ENCODE measurements at places on chromosomes 7 and 10.

- DNase-seq = no peak
Measured at GRCh38 chr10:63666836-63667383, 145.7 kb downstream of the REEP3 start.

DNA sequence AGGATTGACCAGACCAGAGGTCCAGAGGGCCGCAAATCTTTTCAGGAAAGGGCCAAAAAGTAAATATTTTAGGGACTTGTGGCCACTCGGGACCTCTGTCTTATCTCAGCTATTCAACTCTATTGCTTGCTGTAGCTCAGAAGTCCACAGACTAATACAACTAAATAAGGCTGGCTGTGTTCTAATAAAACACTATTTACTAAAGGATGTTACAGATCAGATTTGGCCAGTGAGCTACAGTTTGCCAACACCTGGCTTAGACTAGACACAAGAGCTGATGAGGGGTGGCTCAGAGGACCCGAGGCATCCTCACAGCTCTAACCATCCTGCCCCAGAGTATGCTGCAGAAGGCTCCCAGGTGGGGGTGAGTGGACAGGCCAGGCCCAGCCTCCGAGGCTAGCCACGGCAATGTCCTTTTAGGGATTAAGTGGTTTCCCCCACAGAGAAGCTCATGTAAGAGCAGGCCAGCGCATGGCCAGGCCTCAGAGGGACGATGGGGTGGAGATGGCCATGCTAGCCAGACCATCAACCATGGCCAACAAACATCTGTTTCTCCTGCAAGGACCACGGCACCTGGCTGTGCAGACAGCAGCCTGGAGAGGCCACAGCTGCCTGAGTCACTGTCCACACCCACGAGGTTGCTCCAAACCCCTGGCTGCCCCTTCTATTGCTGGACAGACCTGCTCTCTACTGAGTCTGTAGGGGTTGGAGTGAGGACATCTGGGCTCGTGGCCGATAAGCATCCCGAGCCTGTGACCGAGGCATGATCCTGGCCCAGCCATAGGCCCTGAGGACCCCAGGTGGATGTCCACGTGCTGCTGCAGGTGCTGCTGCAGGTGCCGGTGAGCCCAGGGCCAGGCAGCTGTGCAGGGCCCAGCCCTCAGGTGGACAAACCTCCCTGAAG, 76.5 kb downstream of the AFAP1L2 start:
- DNase-seq = no peak

DNA sequence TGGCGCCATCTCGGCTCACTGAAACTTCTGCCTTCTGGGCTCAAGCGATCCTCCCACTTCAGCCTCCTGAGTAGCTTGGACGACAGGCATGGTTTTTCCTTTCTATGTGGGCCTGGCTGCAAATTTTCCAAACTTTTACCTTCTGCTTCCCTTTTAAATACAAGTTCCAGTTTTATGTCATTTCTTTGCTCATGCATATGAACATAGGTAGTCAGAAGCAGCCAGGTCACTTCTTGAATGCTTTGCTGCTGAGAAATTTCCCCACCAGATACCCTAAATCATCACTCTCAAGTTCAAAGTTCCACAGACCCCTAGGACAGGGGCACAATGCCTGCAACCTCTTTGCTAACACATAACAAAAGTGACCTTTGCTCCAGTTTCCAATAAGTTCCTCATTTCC, 21.6 kb upstream of the RPEL1 start:
- no peak for DNase-seq

- DNase-seq = no peak
Measured at GRCh38 chr10:89809766-89810165, 108.4 kb downstream of the KIF20B start.

DNA sequence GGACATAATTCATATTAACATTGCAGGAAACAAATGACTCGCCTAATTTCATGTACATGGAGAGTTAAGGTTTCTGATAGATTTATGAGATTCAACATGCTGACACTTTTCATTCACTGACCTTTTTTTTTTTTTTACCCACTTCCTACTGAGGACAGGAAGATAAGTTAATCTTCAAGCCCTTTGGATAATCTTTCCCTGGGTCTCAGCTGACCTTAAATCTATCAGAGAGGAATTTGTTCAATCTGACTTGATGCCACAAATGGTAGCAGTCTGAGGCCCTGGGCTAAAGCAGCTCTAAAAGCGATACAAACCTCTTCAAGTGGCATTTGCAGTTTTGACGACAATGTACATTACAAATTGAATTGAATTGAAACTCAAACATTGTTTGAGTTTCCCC, 493.3 kb upstream of the SORCS1 start:
- no peak for DNase-seq

DNA sequence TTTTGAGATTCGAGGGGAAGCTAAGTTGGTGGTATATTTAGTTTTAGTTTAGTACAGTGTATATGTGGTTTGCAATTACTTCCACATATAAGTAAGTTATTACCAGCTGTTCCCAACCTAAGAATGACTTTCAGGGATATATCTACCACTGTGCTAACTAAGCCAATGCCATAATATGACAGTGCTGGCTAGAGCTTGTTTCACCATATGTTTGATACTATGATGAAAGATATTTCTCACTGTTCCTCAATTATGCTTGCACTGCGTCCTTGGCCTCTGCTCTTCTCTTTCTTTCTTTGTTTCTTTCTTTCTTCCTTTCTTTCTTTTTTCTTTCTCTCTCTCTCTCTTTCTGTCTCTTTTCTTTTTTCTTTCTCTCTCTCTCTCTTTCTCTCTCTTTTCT, 113.8 kb upstream of the SKAP2 start:
- DNase-seq = no peak

GRCh38 chr10:82953331-82953730, 1078.3 kb downstream of the NRG3 start:
- no peak for DNase-seq

GRCh38 chr7:94972296-94972695, 64.9 kb downstream of the PPP1R9A start:
- DNase-seq = peak; percentile 62

DNA sequence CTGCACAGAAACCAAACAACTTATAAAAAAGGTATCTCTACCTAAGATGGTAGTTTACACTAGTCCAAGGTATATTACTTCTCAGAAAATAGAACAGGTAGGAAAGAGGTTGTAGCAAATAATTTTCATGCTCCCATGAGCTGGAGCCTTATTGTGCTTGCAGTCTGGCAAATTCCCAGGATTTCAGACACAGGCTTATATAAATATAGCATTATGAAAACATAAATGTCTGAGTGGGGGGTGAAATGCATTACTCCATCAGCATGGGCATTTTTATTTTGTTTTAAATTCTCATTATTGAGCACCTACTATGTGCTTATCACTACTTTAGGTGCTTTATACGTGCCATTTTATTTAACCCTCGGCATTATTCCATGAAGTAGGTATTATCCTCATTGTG, 83.0 kb upstream of the PHYHIPL start:
- DNase-seq = no peak

- DNase-seq = no peak
Measured at GRCh38 chr7:1255080-1255816, 22.6 kb downstream of the UNCX start.

DNA sequence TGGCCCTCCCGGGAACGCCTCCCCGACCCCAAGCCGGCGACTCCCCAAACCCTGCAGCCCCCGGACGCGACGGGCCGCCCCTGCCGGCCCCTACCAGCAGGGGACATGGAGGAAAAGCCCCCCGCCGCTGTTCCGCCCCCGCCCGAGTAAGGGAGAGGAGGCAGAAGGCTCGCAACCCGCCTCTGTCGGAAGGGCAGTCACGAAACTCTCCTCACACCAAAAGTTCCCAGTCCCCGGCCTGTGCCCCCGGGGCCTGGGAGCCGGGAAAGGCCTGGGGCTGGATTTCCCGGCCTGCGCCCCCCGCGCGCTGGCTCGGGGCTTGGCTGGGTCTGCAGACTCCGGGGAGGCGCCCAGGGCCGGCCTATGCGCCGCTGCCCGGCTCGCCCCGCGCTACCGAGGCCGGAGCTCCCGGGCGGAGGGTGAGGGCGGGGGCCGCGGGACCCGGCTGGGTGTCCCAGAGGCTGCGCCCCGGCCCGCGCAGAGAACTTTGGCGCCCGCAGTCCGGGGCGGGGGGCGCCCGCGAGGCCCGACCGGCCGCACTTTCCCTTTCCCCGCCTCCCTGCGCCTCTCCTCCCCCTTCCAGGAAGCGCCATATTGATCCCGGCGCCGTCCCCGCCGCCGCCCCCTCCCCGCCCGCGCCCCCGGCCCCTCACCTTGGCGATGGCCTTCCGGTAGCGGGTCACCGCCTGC, 728 bp downstream of the PARD3 start:
- peak; percentile 29 for DNase-seq

DNA sequence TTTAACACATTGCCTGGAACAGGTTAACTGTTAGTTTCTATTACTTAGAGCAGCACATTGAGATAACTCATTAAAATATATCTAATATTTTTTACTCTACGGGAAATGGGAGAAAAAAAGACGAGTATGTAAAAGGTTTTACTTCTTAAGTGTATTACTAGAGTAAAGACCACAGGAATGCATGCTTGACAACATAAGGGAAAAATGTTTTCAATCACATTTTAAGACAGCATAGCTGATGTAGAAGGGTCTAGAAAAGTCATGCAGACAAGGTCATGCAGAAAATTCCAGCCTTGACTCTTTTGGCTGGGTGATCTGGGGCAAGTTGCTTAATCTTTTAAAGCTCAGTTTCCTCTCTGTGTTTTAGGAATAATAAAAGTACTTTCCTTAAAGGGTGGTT, 806.2 kb downstream of the CNTNAP2 start:
- no peak for DNase-seq

DNA sequence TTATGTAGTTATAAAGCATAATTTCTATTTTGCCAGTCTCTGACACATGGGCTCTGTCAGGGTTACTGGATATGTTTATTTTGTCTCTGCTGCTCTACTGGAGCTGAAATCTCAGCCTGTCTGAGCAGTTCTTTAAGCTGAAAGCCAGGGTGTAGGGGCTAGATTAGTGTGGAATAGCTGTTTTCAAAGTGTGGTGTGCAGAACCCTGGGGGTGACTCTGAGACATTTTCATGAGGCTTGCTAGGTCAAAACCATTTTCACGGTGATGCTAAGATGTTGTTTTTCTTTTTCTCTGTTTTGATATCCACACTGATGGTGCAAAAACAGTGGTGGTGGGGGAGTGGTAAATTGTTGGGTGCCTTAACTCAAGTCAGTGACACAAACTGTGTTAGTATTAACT, 45.5 kb downstream of the CREM start:
- no peak for DNase-seq

GRCh38 chr10:124991835-124992234, 49.9 kb downstream of the ZRANB1 start:
- DNase-seq = no peak

DNA sequence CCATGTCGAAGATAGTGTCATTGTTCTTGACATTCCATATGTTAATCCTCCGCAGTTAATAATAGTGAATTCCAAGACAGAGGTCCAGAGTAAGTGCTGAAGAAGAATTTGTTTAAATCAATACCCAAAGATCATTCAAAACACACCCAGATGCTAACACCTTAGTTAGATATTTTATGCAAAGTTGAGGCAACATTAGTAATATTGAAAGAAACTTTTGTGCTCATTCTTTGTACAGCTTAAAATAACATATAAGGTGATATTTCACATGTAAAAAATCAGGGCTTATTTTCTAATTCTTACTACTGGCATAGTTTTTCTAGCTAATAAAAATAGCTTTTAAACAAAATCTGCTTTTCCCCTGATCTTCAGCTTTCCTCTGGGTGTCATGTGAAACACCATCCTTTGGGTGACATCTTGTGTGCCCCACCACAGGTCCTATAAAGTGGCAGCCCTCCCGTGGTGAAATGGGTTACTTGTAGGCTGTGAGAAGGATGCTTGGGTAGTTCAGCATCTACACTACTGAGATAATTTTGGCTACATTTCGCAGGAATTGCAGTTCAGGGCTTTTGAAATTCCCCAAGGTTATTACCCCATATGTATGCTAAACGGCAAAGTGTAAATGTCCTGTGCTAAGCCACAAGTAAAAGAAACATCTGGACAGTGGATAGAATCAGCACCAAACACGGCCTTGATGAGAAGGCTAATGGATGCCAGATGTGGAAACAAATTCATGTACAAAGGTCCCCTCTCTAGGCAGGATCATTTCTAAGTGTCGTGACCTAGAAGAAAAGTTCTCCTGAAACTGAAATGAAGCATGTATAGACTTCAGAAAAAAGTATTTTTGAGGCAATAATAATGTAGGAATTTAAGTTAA, 105.4 kb downstream of the GRM3 start:
- DNase-seq = no peak

DNA sequence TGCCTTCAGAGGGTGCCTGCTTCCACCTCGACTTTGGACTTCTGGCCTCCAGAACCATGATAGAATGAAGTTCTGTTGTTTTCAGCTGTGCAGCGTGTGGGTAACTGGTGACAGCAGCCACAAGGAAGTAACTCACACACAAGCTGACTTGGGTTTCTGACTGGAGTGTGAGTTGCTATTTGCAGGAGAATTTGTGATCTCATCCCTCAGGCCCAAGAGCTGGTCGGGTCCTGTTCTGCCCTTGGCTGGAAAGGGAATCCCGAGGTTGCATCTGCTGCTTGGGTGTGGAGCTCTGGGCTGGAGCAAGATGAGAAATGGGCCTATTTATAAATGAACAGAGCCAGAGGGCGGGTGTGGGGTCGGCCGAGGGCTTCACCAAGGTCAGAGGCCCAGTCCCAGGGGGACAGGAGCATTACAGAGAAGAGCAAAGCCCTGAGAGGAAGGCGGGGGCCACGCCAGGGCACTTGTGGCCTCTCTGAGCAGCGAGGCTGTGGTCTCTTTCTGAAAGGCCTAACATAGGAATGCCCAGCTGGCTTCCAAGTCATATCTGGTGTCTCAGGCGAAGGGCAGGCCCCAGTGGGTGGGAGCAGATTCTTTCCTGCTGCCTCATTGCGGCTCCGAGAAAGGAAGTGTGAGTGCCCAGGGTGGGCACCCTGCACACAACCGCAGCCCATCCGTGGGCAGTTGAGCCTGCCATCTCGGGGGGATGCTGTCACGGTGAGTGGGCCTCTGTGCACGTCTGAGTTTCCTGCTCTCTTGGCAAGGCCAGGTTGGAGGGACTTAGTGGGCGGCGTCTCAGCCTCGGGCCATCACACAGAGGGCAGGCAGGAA, 26.5 kb upstream of the C10orf71 start:
- DNase-seq = no peak

- no peak for DNase-seq
Measured at GRCh38 chr10:124206616-124207015, 113.2 kb upstream of the CHST15 start.
